ENCODE measurements at places on chromosomes 2 and 18.

DNA sequence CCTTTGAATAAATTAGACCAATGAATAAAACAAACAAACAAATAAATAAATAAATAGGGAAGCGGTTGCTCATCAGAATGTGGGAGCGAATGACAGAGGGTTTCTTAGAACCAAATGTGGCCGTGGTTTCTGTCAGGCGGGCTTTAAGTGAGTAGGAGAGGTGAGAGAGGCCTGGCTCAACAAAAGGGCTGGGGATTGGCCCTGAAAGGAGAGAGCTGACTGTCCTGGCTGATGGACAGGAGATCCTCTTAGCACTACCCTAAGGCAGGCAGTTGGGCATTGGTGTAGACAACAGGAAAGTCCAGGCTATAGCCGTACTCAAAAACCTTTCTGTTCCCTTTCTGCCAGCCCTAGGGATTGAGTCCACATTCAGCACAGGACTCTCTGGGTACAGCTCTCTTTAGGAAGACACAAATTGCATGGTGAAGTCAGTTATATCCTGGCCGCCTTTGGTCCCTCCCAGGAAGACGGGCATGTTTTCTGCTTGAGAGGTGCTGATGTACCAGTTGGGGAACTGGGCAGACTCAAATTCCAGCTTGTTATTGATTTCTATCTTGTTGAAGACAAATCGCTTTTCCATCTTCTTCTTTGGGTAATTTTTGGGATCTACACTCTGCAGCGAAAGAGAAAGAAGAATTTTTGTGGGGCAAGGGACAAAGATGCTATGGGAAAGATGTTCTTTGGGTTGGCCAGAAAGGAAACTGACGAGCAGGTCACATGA, 6.5 kb downstream of the IL1B start:
- DNase-seq, result no peak

- no peak for DNase-seq
These were observed 68.6 kb upstream of the LHCGR start for GRCh38 chr2:48824116-48824515.

- DNase-seq, result peak; percentile 73
These were observed 111.7 kb downstream of the ANKRD44 start for GRCh38 chr2:197198890-197199289.

- DNase-seq, result no peak
These were observed 152.4 kb downstream of the LRRC30 start for GRCh38 chr18:7383002-7383980.

DNA sequence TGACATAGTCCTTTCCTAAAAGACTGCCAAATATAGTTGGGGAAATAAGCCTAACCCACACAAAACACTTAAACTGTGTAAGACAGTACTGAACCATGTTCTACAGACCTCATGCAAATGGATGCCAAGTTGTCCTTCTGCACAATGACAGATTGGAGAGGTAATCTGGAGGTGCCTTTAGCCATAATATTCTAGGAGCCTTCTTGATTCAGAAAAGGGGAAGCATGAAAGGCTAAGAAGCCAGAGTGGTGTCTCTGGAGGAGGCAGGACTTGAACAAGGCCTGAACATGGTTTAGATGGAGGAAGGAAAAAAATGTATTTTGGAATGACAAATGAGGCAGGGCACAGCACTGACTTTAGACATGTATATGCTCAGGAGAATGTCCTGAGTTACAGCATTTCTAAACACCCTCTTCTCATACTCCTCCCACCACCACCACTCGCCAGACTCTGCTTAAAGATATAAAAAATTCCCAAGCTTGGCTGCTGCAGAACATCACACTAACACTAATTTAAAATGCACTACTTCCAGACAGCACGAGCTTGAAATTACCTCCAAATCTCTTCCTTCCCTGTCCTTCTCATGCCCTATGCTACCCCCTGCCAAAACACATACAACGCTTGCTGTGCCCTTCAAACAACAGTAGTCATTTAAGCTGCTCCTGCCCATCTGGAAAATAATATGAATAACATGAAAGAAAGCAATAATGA, 110.4 kb downstream of the ANKRD44 start:
- no peak for DNase-seq

GRCh38 chr2:32064713-32065112, 1.4 kb downstream of the SPAST start:
- no peak for DNase-seq

GRCh38 chr2:96817882-96818281, 1.8 kb downstream of the CNNM3 start:
- no peak for DNase-seq

GRCh38 chr2:17961789-17962188, 83.3 kb downstream of the KCNS3 start:
- no peak for DNase-seq

DNA sequence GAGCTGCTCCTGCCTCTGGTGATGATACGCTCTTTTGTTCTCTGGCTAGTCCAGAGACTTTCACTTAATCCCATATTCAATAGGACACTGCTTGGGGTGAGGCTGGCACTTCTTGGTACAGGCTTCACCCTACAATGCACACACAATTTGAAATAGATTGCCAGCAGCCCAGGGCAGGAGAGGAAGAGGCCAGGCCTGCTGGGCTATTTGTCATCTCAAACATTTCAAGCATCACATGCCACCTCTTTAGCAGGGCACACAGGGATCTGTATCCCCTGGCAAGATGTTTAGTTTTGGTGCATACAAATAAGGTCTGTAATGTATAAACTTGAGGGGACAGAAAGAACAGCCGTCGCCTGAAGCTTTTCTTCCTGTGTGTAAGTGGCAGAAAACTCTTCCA, 120.4 kb downstream of the CHST9 start:
- no peak for DNase-seq

- DNase-seq, result no peak
These were observed 117.1 kb downstream of the RAD51AP2 start for GRCh38 chr2:17401096-17401495.

GRCh38 chr2:109320195-109320922, 191.4 kb downstream of the SH3RF3 start:
- DNase-seq, result no peak

GRCh38 chr2:128618642-128619041, 300.0 kb upstream of the HS6ST1 start:
- no peak for DNase-seq

GRCh38 chr2:64644458-64645382, 9.0 kb downstream of the SERTAD2 start:
- DNase-seq, result peak; percentile 80

Data from fibroblast of the aortic adventitia (primary cell).